CD4-positive, alpha-beta T cell treated with Interferon alpha-2 for 1 hour (primary cell): ENCODE measurements at places on chromosomes 2 and 18.

DNA sequence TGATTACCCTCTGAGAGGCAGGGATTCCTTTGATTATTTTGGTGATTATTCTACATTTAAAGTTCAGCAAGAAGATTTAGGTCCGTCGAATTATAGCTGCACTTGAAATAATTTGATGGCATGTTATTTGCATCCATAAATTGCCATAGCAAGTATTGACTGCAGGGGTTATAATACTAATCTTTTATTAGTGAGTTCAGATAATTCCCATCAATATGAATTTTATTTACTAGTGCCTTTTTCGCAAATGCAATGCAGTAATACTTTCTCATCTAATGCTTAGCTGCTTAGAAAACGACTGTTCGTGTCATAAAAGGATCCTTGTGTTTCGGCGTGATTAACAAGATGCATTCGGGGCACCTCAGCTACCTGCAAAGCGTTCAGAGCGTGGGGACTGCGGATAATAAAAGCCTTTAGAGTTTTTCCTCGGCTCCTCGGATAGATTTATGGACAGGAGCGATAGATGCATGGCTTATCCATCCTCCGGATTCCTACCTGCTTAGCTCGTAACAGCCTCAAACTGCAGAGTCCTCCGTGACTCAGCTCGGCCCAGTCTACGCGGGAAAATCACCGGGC is 2.5 kb upstream of the GBX2 start:
- no peak for DNase-seq

- no peak for DNase-seq
Observed at GRCh38 chr2:140274891-140275290, 1494.7 kb upstream of the NXPH2 start.

- DNase-seq, result no peak
Observed at GRCh38 chr2:37792366-37792765, 120.9 kb upstream of the CDC42EP3 start.

- no peak for DNase-seq
Observed at GRCh38 chr2:54601339-54601738, 122.1 kb upstream of the EML6 start.

GRCh38 chr2:101717071-101717845 is 19.8 kb downstream of the MAP4K4 start:
- DNase-seq, result peak; percentile 80

DNA sequence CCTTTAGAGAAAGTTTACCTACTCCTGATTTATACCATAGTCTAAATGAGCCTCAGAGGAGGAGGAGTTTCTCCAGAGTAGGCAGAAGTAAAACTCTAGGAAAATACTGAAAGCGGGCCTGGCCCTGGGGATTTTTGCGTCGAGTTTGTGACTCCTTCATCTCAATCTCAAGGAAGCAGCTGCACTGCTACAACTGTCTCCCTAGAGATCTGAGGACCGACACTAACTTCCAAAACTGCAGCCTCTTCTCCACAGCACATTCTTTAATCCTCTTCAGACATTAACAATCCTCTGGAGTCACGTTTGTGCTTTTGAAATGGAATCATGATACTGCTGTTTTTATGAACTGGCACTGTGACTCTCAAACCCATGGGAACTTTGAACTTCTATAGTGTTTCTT is 281.4 kb downstream of the KCNS3 start:
- no peak for DNase-seq
